Stimulated activated CD8-positive, alpha-beta memory T cell treated with anti-CD3 and anti-CD28 coated beads, Interleukin-4, amount 100 ng/mL, for 48 hours (primary cell): ENCODE measurements at places on chromosomes 2 and 18.

DNA sequence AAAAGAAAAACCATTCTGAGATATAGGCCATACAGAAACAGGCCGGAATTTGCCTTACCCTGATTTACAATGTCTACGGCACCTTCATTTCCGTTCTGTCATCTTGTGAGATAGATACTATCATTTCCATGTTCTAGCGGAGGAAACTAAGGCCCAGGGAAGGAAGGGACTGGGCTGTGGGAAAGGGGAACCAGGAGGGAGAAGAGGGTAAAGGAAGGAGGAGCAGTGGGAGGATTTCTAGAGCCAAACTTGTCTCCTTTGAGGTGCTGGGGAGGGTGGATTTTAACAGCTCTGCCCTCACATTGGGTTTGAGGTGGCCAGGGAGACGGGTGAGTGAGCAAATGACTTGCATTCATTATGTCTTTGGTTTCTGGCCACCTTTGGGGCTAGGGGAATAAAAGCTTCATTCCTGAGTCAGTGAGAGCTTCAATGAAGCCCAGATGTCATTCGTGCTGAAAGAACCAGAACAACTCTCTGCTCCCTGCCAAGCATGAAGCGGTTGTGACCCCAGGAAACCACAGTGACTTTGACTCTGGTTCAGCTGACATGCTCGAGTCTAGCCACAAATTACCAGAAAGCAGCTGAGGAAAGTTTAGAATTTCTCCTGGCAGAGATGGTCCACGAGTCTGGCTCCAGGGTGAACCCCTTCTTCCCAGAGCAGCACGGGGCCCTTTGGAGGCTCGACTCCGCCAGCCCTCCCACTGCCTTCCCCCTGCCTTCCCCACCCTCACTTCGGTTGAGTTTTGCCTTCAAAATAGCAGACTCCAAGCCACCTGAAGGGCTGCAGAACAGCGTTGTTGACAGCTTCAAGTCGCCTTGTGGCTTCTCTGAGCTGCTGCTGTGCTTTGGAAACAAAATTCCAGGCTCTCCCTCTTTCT is 3.8 kb downstream of the ACTG2 start:
- DNase-seq: peak; percentile 60

DNA sequence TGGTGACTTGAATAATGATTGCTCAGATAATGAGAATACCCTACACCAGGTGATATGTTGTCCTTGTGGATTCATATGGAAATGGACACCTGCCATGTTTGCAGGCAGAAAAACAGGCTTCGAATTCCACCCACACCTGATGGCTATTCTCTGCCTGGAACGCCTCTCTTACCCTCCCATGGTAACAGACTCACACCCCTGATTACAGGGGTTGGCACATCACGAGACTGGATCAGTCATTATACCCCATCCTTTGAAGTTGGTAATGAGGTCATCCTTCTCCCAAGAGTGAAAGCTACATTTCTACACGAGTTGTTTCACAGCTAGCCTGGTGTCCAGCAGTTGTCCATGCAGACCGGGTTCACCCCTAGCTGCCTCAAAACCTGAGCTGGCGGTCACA is 71.4 kb upstream of the MBOAT2 start:
- no peak for DNase-seq

- no peak for DNase-seq
Observed at GRCh38 chr2:221166292-221166691, 405.8 kb downstream of the EPHA4 start.

- DNase-seq: no peak
Observed at GRCh38 chr2:149601141-149601796, 13.7 kb upstream of the MMADHC start.

GRCh38 chr2:40654346-40654745 is 202.5 kb upstream of the SLC8A1 start:
- no peak for DNase-seq

DNA sequence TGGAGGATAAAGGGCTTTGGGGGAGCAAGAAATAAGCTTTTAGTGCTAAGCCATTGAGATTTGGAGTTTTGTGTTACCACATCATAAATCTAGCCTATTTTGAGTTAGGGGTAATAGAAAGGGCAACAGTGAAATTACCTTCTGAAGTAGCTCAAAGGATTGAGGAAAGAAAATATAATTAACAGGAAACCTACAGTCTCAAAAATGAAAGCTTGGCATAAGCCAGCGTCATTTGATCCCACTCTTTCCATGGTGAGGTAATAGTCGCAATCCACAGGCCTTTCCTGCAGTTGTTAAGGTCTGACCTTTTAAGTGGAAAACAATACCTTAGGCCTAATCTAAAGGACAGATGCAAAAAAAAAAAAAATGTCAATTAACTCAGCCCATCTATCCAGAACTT is 182.7 kb downstream of the UXS1 start:
- no peak for DNase-seq

GRCh38 chr2:15511686-15512085 is 49.4 kb downstream of the NBAS start:
- DNase-seq: no peak

DNA sequence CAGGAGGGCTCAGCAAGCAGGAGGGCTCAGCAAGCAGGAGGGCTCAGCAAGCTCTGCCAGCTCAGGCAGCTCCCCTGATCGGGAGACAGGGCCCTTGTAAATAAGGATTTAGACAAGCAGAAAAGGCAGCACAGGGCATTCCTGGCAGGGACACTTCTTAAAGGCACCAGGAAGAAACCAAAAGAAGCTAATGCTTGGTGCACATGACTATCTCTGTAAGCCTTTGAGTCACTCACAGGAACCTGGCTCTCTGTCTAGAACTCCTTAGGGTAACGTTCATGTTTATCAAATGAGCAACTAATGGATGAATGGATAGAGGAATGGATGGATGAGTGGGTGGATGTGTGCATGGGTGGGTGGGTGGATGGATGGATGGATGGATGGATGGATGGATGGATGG is 28.4 kb downstream of the TMEM37 start:
- DNase-seq: no peak

DNA sequence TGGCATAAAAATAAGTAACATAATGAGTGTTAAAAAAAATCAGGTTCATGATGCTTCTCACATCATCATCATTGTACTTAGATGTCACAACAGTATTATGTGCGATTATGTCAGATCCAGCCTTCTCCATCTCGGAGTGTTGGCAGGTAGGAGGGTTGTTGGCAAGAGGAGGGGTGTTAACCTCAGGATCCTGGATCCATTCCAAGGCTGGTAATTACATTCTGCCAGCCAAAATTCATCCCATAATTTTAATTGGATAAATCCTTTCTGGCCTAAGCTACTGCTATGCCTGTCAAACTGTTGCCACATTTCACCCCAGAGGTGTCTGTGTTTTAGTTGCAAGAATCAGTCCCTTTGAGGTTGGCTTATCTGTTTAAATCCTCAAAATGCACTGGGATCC is 891 bp upstream of the FTCDNL1 start:
- DNase-seq: no peak

GRCh38 chr2:26940001-26940400 is 30.4 kb upstream of the MAPRE3 start:
- DNase-seq: no peak

DNA sequence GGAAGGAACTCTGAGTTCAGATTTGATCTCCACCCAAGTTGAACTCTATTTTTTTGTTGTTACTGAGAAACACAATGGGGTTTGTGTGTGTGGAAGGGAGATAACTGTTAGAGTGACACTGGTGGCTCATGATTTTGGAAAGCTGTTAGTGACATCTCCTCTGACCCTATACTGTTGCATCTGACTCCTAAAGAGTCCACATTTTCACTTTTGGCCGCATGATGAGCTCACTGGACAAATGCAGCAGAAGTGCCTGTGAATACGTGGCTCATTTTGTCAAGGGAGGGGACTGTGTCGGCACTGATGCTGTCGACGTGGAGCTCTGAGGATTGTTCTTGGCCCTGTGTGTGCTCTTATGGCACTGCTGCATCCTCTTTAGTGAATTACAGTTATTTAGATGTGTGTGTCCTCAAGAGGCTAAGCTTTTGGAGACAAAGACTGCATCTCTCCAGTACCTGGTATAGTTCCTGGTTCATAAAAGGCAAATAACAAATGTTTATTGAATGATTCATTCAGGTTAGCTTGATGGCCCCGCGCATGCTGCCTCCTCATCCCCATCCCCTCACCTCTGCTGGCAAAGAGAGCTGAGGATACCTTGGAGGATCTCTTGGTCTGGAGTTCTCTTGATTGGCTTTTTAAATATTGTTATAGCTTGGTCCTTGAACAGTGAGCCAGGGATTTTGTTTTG is 135.4 kb downstream of the PHLPP1 start:
- DNase-seq: no peak

DNA sequence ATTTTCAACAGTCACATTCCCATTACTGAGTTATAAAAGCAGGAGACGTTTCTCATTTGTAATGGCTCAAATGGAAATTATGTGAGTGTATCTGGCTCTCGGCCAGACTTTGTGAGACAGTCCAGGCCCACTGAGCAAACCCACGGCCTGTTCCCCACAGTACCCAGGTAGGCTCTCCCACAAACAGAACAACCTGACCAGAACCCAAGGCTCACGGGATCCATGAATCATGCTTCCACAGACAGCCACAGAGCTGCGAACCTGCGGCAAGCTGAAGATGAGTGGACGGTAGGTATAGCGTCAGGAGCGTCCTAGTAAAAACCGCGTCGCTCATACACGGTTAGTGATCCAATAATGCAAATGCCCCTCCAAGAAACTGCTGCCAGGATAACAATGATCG is 34.2 kb downstream of the NDUFA10 start:
- DNase-seq: no peak

GRCh38 chr2:74944987-74945787 is 13.3 kb upstream of the POLE4 start:
- no peak for DNase-seq

DNA sequence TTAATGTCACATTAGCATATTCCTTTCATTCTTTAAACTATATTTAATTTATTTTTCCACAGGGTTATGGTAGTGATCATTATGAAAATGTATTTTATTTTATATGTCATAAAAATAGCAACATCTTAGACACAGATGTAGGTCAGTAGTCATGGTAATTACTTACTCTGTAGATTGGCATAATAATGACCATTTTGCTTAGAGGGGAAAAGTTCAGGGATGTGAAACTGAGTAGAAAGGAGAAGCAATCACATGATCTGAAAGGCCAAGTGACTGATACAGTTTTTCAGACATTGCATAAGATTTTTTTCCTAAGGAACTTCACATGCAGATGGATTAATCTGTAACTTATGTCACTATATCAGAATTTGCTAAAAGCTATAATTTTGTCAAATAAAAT is 286.9 kb downstream of the CTNNA2 start:
- DNase-seq: no peak

GRCh38 chr18:79599441-79599931 is 80.1 kb upstream of the CTDP1 start:
- DNase-seq: no peak

GRCh38 chr2:3073041-3073595 is 304.5 kb downstream of the EIPR1 start:
- DNase-seq: no peak

DNA sequence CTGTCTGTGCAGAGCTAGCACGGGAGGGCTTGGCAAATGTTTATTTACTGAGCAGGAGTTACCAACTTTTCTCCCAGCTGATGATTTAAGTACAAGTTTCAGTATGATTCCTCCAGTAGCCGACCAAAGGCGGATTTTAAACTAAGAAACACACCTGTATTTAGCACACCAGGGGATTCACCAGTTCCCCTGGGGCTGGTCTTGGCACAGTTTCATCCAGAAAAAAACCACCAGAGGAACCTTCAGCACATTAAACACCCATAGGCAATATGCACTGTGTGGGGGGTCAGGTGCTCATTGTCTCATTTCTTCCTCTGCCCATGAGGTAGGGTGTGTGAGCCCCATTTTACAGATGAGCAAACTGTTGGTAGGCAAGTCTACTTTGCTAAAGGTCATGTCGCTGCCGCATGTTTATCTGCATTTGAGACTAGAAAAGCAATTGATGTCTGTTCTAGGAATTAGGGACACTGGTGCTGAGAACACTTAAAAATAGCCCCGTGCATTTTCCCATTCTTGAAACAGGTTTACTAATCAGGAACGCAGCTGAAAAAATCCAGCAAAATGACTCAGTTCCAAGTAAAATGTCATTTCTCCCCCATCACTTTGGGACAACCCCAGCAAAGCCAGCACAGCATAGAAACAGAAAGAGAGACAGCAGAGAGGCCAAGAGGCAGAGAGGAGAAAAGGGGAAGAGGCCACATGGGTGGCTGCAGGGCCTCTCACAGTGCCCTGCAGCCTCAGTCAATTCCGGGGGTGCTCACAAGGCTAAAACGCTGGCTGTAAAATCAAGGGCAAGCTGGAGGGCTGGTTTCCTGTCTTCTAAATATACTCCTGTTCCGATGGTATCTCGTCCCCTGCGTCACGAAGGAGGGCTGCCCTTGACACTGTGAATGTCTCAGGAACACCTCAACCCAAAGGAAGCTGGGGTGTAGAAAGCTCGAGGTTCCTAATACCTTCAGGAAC is 166.8 kb upstream of the ID2 start:
- peak; percentile 75 for DNase-seq

GRCh38 chr2:68556381-68556780 is 87.0 kb upstream of the PROKR1 start:
- DNase-seq: no peak

- DNase-seq: no peak
Observed at GRCh38 chr2:71812736-71813135, 334.9 kb downstream of the CYP26B1 start.

GRCh38 chr2:172087207-172087779 is 2.0 kb downstream of the DLX1 start:
- no peak for DNase-seq

DNA sequence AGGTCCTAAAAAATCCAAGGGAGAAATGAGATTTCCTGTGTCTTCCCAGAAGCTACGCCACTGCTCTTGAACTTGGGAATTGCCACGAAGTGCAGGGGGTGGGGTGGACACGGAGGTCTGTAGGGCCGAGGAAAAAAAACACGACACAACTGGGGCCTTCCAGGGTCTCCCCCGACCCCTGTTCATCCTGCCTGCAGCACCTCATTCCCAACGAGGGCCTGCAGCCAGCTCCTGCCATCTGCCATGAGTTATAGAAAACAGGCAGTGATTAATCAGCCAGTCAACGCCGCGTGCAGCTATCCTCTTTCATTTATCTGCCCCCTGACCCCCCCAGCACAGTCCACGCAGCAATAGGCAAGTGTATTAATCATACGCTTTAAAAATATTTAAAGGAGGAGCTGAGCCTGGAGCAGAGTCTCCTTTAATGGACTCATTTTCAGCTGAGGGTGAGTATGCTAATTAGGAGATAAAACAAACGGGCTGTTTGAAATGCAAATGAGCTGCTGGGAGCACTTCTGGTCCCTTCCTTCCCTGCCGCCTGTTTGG is 209.9 kb downstream of the TFCP2L1 start:
- DNase-seq: peak; percentile 68

GRCh38 chr2:160388464-160389263 is 104.9 kb downstream of the RBMS1 start:
- peak; percentile 54 for DNase-seq

GRCh38 chr2:147934881-147935620 is 85.5 kb downstream of the ORC4 start:
- no peak for DNase-seq
